ENCODE measurements at places on chromosomes 4 and X.

DNA sequence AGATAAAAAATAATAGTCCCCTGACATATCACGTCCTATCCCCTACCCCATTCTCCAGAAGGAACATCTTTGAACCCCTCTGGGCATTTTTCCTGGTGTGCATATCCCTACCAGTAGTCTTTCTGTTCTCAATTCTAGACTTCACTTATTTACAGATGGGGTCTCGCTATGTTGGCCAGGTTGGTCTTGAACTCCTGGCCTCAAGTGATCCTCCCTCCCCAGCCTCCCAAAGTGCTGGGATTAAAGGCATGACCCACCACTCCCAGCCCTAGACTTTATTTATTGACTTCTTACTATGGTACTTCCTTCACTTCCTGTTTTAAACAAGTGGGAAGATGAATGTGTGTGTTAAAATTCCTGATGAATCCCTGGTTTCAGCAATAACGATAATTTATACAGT, 612 bp upstream of the RRAGB start:
- DNase-seq, result no peak

DNA sequence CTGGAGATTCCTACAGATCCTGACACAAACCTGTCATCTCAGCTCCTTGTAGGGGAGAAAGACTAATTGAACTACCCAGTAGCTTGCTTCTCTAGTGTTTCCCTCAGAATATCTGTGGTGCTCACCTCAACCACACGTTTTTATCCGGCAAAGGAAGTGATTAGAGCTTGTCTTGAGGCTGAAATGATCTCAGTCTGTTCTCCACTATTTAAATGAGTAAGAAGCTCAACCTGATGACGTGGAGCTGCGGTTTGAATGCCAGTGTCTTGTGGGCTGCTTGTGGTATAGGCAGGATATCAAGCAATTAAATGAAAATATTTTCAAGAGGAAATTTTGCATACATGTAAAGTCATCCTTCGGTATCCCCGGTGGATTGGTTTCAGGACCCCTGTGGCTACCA, 270.2 kb downstream of the TLL1 start:
- no peak for DNase-seq

GRCh38 chr4:93495346-93495745, 333.2 kb upstream of the ATOH1 start:
- no peak for DNase-seq

DNA sequence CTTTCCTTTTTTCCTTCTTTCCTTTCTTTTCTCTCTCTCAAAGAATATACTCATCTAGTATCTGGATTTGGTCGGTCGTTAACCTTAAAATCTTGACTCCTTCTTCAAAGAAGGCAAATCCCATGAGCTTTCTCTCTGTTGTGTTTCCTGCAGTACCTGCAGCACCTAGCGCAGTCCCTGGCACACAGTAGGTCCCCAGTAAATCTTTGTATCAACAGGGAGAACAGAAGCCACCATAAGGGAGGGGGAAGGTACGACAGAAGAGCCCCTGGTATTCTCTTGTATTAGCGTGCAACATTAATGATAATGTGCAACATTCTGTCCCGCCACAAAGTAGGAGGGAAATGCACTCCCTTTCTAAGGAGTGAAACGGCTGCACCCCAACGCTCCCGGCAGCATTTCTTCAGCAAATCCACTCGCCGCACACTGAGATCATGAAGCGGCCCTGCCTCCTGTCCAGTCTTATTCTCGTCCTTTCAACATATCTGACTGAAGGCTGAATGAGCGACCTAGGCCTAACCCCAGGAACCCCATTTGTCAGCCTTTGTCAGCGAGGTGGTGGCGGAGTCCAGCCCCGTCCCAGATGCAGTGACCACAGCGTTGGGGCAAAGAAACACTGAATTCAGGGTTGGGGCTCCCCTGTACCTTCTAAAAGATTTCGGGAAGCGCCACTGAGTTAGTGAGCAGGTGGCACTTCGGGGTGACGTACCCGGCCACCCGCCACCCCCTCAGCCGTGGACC, 133.7 kb downstream of the AMELX start:
- DNase-seq, result no peak

All from DMS153 (cell line).